ENCODE measurements at places on chromosomes 5 and 9. TPM values are rescaled to one million over a fixed set of nuclear protein-coding genes. Genes with fewer than 3 reads are reported as not detected.
A peak's percentile ranks its signal among the peaks of the same experiment; 100 is the strongest.

- DNase-seq: no peak
Measured at GRCh38 chr9:124629600-124629999, 122.4 kb upstream of the NR5A1 start.

Gene MCTP1
- 3.6 TPM for total RNA-seq

- no peak for DNase-seq
Measured at GRCh38 chr5:18312016-18312415, 677.8 kb downstream of the TAF11L14 start.

DNA sequence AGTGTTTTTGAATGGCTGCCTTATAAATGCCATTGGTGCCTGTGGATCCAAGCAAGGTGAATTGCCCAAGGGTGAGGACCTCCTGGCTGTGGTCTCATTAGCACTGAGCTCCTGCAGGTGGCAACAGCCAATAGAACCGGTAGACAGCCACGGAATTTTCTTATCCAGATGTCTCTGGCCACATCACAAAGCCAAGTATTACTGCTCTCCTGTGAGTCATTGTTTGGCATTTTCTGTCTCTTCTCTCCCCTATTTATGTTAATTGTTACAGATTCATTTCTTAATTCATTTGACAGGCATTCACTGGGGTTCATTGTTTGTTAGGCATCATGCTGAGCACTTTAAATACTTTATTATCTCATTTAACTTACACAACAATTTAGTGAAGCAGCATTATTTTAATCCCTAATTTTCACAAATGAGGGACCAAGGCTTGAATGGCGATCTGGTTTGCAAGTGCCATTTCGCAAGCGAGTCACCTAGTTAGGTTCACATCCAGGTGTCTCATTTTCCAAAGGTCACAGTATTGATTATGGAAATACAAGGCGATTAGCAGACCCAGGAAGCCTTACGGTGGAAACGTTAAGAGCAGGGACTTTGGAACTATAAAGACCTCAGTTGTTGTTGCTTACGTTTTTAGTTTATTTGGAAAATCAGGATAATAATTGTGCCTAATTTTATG lies 58.2 kb upstream of the DPYSL3 start:
- DNase-seq: peak; percentile 48

- no peak for DNase-seq
Measured at GRCh38 chr9:102164247-102164646, 425.8 kb upstream of the GRIN3A start.

DNA sequence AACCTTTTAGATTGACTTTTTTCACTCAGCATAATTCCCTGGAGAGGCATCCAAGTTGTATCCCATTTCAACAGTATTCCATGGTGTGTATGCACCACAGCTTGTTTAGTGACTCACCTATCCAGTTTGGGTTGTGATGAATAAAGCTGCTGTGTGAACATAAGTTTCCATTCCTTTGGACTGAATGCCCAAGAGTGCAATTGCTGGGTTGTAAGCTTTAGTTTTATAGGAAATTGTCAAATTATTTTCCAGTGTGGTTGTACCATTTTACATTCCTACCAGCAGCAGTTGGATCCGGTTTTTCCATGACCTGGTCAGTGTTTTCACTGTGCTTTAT lies 60.9 kb upstream of the TMED7 start:
- no peak for DNase-seq

Gene SLC6A7
- total RNA-seq: not detected

Gene INSYN2B
- total RNA-seq: not detected

DNA sequence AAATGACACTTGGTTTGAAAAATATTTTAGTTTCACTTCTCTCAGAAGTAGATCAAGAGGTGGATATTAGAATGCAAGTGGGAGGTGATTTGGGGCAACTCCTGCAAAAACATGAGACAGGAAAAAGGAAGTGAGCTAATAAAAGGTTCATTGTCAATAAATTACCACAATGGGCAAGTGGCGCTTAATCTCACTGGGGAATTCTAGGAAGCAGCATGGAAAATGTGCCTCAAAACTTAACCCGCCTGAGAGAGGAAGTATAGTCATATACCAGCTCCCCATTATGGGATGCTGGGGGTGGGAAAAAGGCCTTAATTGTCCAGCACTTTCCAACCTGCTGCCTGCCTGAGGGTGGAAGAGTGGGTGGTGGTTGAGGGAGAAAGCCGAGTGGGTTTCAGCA lies 204.1 kb downstream of the ELAVL2 start:
- no peak for DNase-seq

DNA sequence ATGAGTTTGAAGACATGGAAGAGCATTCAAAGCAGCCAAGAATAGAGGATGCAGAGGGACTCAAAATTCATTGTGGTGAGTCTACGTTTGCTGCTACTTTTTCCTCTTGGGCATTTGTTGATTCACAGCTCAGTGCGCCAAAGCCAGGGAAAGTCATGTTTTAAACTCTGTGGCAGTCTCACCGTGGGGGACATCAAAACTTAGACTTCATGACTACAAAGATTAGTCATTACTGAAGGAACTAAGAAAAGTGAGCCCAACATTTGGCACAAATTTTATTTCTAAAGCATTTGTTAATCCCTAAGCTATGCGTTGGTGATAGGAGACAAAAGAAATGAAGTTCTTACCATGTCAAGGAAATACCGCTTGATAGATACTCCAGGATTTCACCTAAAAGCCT lies 73.7 kb upstream of the MTAP start:
- no peak for DNase-seq

Gene MAN1B1
- 44.9 TPM for total RNA-seq

DNA sequence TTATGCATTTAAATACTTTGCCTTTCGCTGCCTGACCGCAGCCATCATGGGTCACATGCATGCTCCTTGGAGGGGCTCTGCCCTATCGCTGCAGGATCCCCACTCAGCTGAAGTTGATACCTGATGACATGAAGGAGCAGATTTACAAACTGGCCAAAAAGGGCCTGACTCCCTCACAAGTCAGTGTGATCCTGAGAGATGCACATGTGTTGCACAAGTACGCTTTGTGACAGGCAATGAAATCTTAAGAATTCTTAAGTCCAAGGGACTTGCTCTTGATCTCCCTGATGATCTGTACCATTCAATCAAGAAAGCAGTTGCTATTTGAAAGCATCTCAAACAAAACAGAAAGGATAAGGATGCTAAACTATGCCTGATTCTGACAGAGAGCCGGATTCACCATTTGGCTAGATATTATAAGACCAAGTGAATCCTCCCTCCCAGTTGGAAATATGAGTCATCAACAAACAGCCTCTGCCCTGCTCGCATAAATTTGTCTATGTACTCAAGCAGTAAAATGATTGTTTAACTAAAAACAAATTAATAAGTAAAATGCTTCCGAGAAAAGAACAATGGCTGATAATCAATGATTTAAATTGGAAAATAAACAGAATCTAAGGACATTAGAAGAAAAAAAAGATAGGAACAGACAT lies 41.6 kb upstream of the PPP2CA start:
- DNase-seq: no peak

- no peak for DNase-seq
Measured at GRCh38 chr5:129051283-129051682, 43.3 kb upstream of the ISOC1 start.

Gene TMOD1
- 1.0 TPM for total RNA-seq

Gene APBA1
- total RNA-seq: 0.94 TPM

DNA sequence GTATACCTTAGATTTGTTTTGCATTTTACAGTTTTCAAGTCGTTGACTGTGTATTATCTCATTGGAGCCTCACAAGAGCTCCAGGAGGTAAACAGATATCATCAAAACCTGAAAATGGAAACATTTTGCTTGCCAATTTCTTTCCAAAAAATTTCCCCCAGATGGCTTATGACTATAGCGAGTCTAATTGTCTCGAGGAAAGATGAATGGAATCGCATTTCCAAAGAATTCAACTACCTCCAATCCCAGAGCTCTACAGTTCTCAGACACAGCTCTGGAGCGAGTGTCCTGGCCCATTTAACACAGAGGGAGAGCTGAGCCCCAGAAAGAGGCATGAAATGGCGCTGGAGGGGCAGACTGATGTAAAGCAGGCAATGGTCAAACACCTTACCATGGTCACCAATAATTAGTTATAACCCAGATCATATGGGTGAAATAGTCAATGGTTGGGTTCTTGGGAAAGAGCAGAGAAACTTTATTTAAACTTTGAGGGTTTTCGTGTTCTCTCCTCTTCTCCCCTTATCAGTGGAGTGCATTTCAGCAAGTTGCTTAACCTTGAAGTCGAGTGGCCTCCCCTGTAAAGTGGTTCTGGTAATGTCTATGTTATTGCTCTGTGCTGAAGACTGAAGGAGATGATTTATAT lies 168.2 kb downstream of the ZDHHC21 start:
- DNase-seq: no peak

Gene PDLIM4
- total RNA-seq: 10.6 TPM

Gene GPR151
- not detected for total RNA-seq

- DNase-seq: no peak
Measured at GRCh38 chr9:26132746-26133312, 454.6 kb upstream of the TUSC1 start.

- no peak for DNase-seq
Measured at GRCh38 chr5:117623042-117623805, 1048.6 kb upstream of the SEMA6A start.

Gene RAI14
- 157 TPM for total RNA-seq

Gene PCDHGA11
- total RNA-seq: 7.1 TPM

DNA sequence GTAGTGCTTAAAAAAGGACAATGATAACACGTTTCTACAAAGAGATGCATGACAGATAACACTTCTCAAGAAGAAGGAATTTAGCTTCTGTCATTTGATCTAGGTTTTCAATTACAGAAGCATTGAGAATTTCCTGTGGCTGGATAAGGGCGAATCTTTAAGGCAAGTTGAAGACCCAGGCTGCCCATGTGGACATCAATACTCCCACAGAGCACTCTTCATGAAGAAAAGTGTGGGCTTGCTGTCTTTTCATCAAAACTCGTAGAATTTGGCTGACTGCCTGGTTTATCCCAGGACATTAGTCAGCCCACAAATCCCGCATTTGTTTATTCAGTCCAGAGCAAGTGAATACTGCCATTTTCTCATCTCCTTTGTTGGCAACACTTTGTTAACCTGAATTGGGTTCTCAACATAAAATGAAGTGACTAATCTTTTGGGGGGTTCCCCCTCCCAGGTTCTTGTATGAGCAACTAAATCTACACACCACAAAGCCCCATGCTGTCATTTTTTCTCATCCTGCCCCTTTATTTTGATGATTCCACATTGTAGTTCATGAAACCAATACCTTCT lies 43.4 kb upstream of the CDKN2B start:
- DNase-seq: no peak

Gene IRX1
- 14.8 TPM for total RNA-seq

DNA sequence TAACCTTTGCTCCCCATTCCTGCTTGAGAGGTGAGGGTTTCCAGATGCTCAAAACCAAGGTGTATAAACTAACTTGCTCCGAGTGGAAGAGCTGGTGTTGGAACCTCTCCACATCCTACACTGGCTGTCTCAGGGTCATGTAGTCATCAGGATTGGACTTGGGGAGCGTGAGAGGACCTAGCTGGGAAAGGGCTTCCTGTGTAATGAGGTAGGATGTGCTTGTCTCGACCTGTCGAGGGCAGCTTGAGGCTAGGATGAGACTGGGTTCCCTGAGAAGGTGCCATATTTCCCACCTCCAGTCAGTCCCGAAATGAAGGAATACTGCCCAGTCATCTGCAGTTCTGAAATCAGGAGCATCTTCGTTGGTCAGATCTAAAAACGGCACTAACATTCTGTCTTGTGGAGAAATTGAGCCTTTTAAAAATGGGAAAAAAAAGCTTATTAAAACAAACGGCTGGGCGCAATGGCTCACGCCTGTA lies 1.3 kb downstream of the CCNI2 start:
- no peak for DNase-seq

- no peak for DNase-seq
Measured at GRCh38 chr9:137234758-137235423, 4.2 kb downstream of the SLC34A3 start.

- DNase-seq: no peak
Measured at GRCh38 chr5:154830219-154830595, 20.2 kb downstream of the FAXDC2 start.

DNA sequence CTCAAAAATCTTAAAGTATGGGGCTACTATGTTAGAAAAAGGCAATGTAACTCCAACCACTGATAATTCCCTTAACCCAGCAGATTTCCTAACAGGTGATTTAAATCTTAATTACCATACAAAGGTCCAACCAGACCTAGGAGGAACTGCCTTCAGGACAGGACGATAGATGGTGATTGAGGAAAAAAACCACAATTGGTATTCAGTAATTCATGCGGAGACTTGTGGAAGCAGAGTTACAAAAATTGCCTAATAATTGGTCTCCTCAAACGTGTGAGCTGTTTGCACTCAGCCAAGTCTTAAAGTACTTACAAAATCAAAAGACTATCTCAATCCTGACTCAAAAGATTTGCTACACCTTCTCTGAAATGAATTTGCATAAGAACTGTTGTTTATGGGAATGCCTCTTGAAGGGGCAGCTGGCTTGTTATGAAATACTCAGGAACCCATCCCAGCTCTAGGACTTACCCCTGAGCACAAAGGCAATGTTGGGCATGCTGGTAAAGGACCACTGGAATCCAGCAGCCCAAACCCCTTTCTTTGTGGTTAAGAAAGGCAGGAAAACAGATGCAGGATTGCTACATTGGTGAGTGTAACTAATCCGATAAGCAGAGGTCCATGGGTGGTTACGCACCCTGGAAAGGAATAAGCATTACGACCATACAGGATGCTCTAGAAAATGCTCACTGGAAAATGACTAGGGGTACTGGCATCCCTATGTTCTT lies 26.7 kb upstream of the EPB41L4A start:
- no peak for DNase-seq

GRCh38 chr5:54742417-54742891 lies 224.9 kb downstream of the SNX18 start:
- no peak for DNase-seq

- DNase-seq: no peak
Measured at GRCh38 chr9:30039712-30040111, 2344.7 kb upstream of the ACO1 start.

DNA sequence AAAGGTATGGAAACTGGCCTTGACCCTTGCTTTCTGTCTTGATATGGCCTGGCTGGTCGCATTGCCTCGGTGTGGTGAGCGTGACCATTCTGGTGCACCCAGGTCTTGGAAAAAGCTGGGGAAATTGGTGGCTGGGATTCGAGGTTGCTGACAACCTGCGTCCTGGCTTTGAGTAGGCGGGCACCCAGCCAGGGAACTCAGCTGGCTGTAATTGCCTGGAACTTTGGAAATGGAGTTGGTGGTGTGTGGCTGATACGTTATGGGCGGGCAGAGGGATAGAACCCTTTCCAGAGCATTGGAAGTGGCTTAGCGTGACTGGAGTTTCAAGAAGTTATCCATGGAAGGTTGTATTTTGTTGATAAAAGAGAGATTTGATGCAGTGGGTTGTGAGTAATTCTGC lies 35.2 kb downstream of the KCNMB1 start:
- DNase-seq: no peak

DNA sequence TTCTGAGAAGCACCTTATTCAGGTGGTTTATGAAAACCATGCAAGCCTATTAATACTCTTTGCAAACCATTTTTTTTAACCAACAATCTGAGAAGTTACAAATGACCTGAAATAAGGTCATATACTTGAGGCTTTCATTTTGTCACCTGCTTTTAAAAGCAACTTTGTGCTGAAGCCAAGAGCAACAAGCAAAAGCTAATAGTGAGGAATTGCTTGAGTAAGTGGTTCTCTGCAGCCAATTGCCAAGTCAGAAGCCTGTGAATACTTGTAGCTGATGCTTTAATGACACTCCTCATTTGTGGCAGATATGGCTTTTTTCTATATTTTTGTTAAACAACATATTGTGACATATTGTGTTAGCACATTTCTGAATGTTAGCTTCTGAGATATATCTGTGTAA lies 126.7 kb upstream of the ZNF608 start:
- no peak for DNase-seq
